ENCODE measurements at places on chromosomes 6 and 20.

DNA sequence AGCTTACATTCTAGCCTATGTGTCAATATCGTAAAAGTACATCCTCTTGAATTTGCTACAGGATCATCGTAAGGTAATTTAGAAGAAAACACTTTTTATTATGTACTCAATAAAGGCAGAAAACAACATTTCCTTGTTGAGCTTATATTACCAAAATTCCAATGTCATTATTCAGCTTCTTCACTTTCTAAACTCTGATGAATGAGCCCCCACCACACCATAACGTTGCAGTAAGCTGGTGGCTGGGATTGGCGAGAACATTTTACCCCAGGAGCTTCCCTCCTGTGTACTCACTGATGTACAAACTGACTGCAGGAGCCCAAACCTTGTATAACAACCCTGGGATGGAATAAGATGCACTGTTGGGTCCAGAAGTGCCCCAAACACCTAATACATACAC is 238.1 kb upstream of the MARCKS start:
- DNase-seq = no peak

DNA sequence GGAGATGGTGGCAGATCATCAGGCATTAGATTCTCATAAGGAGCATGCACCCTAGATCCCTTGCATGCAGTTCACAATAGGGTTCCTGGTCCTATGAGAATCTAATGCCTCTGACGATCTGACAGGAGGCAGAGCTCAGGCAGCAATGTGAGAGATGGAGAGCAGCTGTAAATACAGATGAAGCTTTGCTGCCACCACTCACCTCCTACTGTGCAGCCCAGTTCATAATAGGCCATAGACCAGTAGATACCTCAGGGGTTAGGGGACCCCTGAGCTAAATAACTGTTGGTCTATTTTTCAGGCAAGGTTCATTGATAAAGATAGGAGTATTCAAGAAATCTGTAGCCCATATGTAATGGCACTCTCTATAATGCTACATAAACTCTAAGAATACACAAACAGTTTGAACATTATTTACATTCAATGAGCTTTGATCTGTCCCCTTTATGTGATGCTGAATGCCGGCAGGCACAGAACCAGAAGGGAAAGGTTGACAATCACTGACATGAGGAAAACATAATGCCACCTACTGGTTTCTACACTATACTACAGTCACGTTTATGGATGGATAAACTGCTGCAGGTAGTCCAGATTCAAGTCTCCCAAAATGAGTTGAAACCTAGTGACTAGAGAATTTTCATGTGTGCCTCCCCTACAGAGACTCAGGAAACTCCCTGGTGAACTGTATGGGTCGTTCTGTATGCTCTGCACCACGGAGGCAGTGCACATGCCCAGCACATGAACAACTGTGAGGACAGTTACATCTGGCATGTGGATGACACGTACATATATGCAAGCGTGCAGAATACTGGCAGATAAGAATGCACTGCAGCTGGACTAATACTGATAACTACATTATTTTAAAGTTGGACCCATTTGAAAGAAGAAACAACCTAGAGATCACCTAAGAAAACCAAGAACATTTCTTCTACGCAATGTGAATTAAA is 72.0 kb downstream of the DST start:
- peak; percentile 53 for DNase-seq

DNA sequence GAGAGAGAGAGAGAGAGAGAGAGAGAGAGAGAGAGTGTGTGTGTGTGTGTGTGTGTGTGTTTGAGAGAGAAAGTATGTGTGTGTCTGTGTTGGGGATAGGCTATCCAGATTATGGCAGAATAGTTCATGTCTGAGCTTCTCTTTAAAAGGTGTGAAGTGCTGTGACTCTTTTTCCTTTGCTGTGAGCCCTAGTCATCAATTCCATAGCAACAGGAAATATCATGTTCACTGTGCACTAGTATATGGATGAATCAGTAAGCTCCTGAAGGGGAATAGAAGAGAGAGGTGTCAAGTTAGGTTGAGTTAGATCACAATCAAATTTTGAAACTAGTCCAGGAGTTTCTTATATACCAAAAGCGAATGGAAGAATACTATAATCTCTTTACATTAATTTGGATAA is 318.7 kb downstream of the RFPL4B start:
- no peak for DNase-seq

- no peak for DNase-seq
Measured at GRCh38 chr20:9506964-9507369, 7.4 kb upstream of the LAMP5 start.

GRCh38 chr20:3787324-3788014 is 929 bp upstream of the CENPB start:
- no peak for DNase-seq

GRCh38 chr20:57004951-57005933 is 261.2 kb downstream of the BMP7 start:
- no peak for DNase-seq

GRCh38 chr6:162069995-162070394 is 657.6 kb downstream of the PRKN start:
- DNase-seq = no peak

GRCh38 chr6:12605888-12606345 is 110.7 kb upstream of the PHACTR1 start:
- DNase-seq = peak; percentile 68

DNA sequence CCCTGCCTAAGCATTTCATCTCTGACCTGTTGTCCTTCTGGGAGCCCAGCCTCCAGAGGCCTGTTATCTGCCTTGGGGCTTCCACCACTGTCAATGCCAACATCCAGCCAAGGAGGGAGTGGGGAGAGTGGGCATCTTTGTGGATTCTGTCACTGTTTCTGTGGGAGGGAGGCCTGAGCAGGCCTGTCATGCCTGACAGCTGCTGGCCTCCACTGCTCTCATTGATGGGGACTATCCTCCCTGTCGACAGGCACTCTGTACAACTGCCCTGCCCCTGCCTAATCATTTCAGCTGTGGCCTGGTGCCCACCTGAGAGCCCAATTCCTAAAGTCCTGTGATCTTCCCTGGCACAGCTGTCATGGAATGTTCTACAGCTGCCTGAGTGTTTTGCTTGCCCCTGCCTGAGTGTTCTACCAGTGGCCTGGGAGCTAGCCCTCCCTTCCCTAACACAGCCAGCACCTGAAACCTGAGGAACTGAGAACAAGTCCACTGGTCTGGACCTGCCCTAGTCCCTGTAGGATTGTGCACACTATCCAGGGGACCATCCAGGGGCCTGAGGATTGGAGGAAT is 145.3 kb downstream of the FAM83B start:
- DNase-seq = no peak

- no peak for DNase-seq
Measured at GRCh38 chr6:151436300-151436699, 15.6 kb downstream of the RMND1 start.

GRCh38 chr6:145643760-145644159 is 91.6 kb downstream of the EPM2A start:
- DNase-seq = no peak

- no peak for DNase-seq
Measured at GRCh38 chr6:161255518-161255917, 18.3 kb downstream of the AGPAT4 start.

GRCh38 chr6:170130201-170130621 is 160.7 kb downstream of the DLL1 start:
- no peak for DNase-seq

GRCh38 chr6:117534974-117535373 is 52.5 kb downstream of the DCBLD1 start:
- DNase-seq = no peak

DNA sequence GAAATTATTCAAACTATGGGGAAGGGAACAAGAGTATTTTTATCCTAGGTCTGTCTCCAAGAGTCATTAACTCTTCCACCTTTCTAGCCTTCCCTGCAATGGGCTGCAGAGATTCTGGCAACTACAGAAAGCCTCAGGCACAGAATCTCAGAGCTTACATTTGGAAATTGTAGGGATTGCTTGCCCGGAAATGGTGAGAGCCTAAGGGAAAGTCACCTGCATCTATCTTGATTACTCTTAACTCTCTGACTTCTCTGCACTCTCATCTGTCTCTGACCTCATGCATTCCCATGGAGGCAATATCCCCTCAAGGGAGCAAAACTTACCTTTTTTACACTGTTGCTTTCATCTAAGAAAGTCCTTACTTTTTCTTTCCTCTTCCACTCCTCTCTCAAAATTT is 513.2 kb upstream of the MARCKS start:
- DNase-seq = no peak

- peak; percentile 65 for DNase-seq
Measured at GRCh38 chr6:56637640-56638039, 5.0 kb downstream of the DST start.

- no peak for DNase-seq
Measured at GRCh38 chr6:41874741-41875140, 20.4 kb downstream of the USP49 start.

DNA sequence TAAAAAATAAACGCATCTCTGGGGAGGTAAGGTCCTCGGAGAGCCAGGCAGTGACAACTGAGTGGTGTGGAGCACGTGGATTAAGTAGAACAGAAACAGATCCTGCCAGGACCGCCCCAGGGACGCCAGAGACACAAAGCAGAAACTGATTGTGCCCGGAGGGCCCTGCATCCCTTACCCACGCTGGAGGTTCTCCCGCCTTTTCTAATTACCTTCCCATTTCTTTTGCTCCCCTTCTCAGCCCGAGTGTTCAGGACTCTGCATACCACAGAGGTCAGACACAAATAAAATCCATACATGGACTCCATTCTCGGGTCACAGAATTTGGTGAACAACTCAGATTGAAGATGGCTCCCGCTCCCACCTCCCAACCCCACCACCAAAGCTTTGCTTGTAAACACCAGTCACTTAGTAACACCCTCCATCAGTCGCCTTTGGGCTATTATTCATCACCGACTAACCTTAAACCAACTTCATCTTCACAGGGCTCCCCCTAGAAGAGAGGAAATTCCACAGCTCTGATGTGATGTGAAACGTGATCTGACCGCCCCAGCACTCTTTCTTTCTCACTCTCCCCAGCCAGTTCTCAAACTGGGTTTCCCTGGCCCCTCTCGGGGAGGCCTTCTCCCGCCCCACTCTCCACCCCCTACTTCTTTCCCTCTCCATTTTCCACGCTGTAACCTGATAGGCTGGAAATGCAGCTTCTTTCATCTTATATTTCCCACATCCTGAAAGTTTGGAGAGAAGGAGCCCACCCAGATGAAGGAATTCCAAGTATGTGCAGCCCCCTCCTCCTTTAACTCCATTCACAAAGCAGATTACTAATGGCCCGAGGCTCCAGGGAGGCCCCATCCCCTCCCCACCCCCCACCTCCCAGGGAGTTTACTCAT is 32.5 kb upstream of the PIM1 start:
- peak; percentile 70 for DNase-seq

- no peak for DNase-seq
Measured at GRCh38 chr20:38175304-38176180, 10.5 kb upstream of the TGM2 start.

DNA sequence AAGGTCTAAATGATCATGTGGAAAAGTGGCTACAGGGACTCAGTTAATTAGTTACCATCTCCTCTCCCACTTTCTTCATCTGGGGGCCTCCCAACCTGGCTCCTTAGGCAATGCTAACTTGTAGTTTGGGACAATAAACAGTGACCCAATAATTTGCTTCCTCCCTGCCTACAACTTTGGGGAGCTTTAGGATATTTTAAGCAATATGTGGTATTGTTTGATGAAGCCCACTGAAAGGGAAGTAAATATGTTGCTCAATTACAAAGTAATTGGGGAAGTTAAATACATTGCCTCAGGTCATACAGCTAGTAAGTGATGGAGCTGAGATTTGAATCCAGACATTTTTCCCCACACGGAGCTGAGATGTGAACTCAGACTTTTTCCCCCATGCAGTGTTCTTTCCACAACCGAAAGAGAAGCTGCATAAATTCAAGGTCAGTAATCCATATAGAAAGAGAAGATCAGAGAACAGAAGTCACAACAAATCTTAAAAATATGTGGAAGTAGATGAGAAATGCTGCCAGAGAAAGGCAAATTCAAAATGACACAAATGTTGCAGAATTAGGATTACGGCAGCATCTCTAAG is 26.6 kb downstream of the ZHX3 start:
- DNase-seq = no peak

GRCh38 chr6:54907355-54907754 is 60.8 kb downstream of the FAM83B start:
- no peak for DNase-seq
